Coronary artery (tissue), 2 donors: ENCODE measurements at places on chromosomes 6 and 20.

- DNase-seq: no peak
Measured at GRCh38 chr20:46568570-46569129, 18.2 kb upstream of the OCSTAMP start.

DNA sequence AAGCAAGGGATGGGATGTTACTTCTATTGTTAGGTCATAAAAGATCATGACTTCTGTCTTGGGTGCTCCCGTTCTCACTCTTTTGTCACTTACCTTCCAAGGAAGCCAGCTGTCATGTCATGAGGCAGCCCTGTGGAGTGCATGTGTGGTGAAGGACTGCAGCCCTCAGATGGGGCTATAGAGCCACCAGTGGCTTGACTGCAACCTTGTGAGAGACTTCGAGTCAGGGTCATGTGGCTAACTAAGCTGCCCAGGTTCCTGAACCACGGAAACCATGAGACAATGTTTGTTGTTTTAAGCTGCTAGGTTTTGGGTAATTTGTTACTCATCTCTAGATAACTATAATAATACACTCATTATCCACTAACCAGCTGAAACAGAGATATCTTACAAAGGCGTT lies 477.1 kb downstream of the BTBD3 start:
- no peak for DNase-seq

GRCh38 chr20:61950641-61951071 lies 115.0 kb downstream of the TAF4 start:
- no peak for DNase-seq

GRCh38 chr6:66558189-66558588 lies 851.2 kb upstream of the EYS start:
- DNase-seq: no peak

DNA sequence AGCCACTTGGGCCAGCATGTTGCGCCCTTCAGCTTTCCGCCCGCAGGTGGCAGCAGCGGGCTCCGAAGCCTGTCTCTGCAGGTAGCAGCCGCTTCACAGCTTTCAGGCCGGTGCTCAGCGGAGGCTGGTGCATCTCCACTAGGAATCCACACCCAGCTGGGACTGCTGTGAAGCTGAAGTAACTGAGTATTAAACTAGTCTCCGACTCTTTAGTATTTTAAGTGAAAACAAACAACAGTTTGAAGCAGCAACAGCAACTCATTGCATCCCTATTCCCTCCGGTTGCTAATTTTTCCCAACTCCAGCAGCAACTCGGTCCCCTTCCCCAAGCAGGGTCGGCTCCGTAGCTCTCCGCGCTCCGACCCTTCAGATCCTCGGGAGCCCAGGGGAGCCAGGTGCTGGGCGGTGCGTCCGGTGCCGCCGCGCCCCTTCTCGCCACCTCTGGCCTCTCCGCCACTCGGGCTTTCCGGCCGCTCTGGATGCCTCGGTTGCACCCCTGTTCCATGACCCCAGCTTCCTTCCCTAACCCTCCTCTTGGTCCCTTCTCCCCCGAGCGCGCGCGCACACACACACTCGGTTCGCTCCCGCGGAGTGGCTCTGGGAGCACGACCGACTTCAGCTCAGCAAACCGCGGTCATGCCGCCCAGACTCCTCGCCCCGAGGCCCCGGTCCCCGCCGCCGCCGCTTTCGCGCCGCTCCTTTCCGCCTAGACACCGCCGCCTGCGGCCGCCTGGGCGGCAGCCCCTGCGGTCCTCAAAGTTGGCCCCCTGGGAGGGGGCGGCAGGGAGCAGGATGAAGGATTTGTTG lies 765 bp upstream of the NKAIN2 start:
- peak; percentile 78 for DNase-seq

DNA sequence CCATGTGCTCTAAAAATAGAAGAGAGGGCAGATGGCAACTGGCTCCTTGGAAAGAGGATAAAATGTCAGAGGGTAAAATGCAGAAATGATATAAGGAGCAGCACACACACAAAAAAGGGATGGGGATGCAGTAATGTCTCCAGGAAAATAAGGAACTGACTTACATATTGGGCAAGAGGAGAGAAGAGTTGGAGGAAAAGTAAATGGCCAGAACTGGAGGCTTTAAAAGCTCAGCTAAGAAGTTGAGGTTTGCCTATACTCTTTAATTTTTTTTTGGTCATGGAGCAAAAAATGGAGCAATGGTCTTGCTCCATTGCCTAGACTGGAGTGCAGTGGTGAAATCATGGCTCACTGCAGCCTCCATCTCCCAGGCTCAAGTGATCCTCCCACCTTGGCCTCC lies 93.7 kb downstream of the SULF2 start:
- no peak for DNase-seq

- DNase-seq: no peak
Measured at GRCh38 chr6:163469459-163469985, 55.0 kb downstream of the QKI start.
